ENCODE measurements at places on chromosomes 16 and 17.

DNA sequence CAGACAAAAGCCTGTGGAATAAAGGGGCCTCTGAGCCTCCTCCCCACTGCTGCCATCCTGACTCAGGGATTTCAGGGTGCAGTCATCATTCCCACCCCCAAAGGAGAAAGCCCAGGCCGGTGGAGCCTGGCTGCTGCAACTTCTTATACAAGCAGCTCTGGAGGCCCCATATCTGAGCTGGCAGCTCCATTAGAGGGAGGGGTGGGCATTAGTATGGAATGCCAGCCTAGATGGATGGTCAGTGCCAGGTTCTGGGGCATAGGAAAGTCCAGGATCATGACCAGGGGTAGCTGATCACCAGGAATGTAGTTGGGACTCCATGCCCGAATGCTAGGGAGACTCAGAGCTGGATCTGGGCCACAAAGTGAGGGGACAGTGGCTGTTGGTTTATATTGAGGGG, 581.0 kb downstream of the KCNJ18 start:
- DNase-seq, result no peak

- no peak for DNase-seq
Measured at GRCh38 chr16:70730031-70730430, 44.2 kb upstream of the MTSS2 start.

DNA sequence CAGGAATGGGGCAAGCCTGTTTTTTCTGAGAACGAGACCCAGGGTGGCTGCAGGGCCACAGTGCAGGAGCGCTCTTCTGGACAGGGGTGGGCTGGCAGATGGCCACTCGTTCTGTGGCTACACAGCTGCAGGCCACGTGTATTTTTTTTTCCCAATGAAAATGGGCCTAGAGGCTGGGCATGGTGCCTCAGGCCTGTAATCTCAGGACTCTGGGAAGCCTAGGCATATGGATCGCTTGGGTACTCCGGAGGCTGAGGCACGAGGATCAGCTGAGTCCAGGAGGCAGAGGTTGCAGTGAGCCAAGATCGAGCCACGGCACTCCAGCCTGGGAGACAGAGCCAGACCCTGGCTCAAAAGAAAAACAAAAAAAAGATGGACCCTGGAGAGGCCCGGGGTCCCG, 6.8 kb downstream of the UNKL start:
- no peak for DNase-seq

DNA sequence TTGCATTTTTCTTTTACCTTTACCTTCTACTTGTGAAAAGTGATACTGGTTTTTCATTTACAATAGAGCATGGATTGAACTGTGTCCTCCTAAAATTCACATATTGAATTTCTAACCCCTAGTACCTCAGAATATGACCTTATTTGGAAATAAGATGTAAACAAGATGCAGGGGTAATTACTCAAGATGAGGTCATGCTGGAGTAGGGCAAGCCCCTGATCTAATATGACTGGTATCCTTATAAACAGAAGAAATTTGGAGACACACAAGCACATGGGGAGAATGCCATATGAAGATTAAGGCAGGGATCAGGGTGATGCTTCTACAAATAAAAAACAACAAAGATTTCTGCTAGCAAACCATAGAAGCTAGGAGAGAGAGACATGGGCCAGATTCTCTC, 12.2 kb downstream of the MYH13 start:
- no peak for DNase-seq

DNA sequence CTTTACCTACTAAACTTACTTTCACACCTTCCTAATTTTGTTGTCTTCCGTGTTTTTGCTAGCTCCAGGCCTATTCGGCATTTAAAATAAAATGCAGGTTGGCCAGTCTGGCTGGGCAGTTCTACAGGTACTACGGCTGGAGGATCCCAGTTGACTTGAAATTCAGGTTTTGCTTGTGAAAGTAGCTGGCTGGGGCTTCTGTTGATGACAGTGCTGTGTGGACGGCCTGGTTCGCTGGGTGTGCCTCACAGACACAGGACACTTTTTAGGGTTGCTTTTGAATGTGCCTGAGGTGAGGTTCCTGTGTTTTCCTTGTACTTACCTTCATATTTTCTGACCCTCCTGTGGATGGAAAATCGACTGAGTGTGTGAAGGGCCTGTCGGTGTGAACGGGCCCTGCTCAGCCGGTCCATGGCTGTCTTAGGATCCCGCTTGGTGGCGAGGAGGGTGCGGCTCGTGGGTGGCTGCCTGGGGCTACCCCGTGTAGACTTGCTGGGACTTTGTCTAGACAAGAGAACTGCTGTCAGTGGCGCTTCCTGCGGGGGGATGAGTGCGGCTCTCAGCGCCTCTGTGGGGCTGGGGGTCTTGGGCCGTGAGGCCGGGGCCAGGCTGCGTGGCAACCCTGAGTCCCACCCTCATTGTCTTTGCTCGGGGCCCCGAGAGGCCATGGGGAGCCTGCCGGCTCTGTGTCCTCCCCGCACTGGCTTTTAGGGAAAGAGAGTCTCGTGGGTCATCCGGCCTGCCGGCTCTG, 18.7 kb upstream of the ZNF750 start:
- DNase-seq, result no peak

- no peak for DNase-seq
Measured at GRCh38 chr16:75247249-75247648, 4.2 kb downstream of the BCAR1 start.

DNA sequence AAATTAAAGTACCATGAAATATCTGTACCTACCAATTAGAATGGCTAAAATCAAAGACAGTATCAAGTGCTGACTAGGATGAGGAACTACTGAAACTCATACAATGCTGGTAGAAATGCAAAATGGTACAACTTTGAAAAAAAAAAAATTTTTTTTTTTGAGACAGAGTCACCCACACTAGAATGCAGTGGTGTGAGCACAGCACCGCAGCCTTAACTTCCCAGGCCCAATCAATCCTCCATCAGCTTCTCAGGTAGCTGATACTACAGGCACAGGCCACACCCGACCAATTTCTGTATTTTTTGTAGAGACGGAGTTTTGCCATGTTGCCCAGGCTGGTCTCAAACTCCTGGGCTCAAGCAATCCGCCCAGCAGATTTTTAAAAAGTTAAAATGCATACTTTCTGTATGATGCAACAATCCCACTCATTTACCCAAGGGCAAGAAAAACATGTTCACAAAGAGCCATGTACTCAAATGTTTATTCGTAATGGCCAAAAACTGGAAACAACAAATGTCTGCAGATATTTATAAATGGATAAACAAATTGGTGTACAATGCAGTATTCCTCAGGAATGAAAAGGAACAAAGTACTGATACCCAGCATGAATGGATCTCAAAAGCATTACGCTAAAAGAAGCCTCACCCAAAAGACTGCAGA, 8.7 kb downstream of the SMURF2 start:
- DNase-seq, result no peak

GRCh38 chr16:4803898-4804762, 1.7 kb upstream of the ROGDI start:
- DNase-seq, result no peak

DNA sequence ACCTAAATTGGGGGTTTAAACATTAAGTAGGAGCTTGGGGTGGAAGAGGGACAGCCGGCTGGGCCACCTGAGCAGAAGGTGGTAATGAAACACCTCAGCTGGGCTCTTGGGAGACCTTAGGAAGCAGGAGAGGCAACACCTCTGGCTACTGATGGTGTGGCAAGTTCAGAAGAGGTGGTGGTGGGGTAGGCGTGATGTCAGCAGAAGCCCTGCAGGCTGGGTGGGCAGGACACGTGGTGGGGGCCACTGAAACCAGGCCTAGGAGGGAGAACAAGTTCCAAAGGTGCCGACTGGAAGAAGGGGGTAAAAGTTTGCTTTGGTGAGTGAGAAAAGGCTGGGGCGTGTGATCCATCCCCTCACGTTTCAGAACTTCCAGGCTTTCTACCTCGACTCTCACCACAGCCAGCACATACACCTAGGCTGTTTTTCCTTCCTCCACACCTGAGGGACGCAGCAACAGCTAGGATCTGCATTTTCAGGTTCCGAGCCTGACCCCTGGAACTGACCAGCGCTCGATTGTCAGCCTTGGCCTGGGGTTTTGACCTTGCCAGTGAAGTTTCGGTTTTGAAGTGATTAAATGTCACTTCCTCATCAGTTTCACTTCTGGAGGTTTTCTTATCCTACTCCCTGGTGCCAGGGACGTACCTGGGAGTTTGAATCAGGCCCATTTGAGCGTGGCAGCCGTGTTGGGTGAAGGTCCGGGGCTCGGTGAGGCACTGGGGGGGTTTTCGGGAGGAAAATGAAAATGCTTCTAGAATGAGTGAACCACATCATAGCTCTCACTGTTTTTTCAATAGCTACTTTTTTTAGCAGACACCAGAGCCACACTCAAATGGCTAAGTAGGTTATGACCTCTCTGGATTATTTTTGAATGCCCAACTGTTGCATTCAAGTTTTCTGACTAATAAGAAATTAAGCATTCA, 10.0 kb downstream of the SNN start:
- DNase-seq, result no peak

- DNase-seq, result no peak
Measured at GRCh38 chr17:73888862-73889261, 244.6 kb upstream of the SDK2 start.

DNA sequence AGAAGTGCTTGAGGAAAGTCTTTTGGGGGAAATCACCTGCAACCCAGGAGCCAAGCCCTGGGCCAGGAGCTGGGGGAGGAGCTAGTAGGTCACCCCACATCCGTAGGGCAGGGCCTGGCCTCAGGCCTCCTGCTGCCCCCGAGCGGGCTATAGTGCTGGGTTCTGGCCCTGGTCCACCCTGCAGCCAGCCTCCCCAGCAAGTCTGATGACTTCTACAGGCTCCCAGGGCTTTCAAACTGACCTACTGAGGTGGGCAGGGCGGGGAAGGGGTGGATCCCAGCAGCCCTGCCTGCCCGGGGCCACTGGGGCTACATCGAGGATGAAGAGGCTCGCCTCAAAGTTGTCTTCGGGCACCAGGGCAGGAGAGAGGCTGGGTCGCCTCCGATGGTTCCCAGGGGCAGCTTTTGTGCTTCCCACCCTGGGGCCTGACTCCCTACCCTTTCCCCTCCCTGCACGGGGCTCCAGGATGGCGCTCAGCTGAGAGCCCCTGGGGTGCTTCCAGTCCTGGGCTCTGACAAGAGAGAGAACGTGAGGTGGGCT, 5.0 kb downstream of the CENPX start:
- no peak for DNase-seq

DNA sequence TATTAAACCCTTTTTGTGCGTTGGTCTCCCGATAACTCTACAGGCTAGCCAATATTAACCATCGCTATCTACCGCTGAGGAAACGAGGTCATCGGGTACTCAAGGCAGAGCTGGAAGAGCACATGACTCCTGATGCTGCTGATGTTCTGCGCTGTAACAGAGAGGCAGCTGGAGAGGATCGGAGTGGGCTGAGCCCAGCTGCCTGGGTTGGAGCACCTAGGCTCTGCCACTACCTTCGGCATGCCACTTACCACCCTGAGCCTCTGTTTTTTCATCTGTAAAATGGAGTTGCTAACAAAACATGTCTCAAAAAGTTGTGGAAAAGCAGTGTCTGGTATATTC, 432 bp upstream of the SLC46A1 start:
- no peak for DNase-seq

GRCh38 chr16:24552705-24553246, 13.4 kb downstream of the RBBP6 start:
- no peak for DNase-seq

DNA sequence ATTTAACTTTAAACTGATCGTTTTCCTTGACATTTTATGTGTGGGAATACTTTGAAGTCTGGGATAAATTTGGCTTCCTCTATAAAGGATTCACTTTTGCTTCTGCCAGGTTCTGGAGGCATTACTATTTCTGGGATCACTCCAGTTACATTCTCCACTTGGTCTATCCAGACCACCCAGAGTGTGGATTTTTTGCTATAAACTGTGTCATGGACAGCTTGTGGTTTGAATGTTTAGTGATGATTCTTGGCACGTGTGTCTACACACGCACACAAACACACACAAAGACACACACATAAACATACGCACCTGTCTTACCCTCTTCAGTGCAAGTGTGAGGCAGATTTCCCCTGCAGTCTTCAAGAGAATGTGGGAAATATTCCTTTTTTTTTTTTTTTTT, 27.4 kb upstream of the MSI2 start:
- DNase-seq, result no peak

DNA sequence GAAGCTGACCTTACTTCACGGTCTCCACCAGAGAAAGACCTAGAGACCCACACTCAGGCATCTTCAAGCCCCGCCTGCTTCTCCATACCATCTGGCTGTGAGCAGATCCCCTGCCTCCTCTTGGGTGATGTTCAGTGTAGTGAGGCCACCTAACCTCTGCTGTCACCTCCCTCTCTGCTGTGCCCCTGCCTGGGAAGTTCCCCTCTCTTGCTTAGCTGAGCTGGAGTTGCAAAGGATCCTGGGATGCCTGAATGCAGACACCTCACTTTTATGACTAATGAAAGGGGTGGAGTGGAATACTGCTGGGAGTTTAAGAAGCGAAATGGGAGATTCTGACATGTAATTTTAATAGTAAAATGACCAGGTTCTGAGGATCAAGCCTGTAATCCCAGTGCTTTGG, 5.8 kb downstream of the IRX3 start:
- DNase-seq, result no peak

GRCh38 chr17:30426292-30426691, 47.6 kb downstream of the CPD start:
- no peak for DNase-seq

DNA sequence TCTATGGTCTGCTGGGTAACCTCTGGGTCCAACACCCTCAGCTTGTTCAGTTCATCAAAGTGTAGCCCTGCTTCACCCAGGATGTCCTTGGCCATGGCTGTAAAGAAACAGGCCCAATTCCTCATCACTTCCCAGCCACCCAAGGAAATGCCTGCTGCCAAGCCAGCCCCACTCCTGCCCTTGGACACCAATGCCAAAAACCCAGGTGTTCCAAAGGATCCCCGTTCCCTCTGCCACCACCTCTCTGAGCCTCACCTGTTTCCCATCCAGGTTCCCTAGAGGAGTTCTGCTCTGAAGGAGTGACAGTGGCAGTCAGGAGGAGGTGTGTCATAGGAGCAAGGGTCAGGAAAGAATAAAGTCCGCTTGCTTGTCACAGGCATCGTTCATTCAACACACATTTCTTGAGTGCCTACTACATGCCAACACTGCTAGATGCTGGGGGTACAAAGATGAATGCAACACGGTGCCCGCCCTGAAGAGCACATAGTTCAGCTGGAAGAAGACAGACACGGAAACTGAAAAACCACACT, 3.3 kb downstream of the IFT20 start:
- no peak for DNase-seq

GRCh38 chr17:66807182-66807581, 27.7 kb upstream of the CACNG5 start:
- DNase-seq, result no peak

- DNase-seq, result no peak
Measured at GRCh38 chr16:56986361-56986760, 3.0 kb upstream of the NLRC5 start.
